Effector memory CD4-positive, alpha-beta T cell (primary cell): ENCODE measurements at places on chromosomes 5 and 9.
A peak's percentile ranks its signal among the peaks of the same experiment; 100 is the strongest.

- H3K4me1 ChIP-seq: no peaks in the 10 kb centered on the region
- no peak overlapping the region for H3K27ac ChIP-seq
- H3K4me3 ChIP-seq: no peak overlapping the region
- no peaks in the 10 kb centered on the region for H3K27me3 ChIP-seq
- DNase-seq: no peak
Observed at GRCh38 chr5:36815871-36816270, 60.7 kb upstream of the NIPBL start.

DNA sequence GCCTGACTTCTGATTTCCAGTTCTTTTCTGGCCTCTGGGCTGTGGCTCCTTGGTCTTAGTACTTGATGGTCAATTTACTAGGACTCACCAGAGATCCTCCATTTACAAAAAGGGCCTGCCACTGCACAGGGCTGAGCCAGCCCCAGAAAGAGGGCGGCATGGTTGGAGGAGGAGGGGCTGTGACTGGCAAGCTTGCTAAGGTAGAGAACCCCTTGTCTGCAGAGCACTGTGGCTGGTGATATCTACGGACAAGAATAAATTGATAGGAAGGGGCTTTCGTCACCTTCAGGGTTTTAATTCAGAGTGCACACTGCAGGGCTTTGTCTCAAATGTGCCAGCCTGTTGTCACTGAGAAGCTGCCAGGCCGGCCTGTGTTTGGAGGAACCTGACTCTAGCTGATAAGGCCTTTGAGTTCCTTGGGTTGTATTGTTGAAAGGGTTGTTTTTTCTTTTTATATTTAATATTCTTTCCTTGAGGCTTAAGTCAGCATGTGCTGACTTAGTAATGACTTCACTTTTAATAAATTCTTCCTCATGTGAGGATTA lies 15.1 kb downstream of the SLC22A5 start:
- no peak for DNase-seq
- no peak overlapping the region for H3K4me3 ChIP-seq
- no peak overlapping the region for H3K27ac ChIP-seq
- no peaks in the 10 kb centered on the region for H3K27me3 ChIP-seq
- H3K36me3 ChIP-seq: no peaks in the 10 kb centered on the region

- no peaks in the 10 kb centered on the region for H3K27me3 ChIP-seq
- no peaks in the 10 kb centered on the region for H3K36me3 ChIP-seq
- no peak for DNase-seq
- H3K27ac ChIP-seq: no peak overlapping the region
- H3K4me3 ChIP-seq: no peak overlapping the region
- H3K4me1 ChIP-seq: no peaks in the 10 kb centered on the region
Observed at GRCh38 chr9:109205526-109205925, 38.5 kb upstream of the FRRS1L start.

DNA sequence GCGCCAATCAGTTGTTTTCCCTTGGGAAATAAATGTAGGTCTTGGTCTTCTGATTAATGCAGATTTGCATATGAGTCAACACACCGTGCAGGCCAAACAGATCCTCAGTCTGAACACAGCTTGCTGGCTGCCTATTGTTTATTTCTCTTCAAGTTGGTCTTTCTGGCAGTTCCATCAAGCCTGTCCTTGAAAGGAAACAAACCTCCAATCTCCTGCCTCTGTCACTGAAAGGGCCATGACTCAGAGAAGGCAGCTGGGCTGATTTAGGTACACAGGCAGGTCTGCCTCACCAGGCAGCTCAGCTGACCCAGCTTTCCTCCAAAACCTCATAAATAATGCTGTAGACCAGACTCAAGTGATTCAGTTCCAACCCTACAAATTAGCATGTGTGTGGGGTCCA lies 175.9 kb downstream of the MAN2A1 start:
- peaks cover 25% of the 10 kb centered on the region for H3K36me3 ChIP-seq
- H3K4me3 ChIP-seq: no peak overlapping the region
- no peak for DNase-seq
- H3K27ac ChIP-seq: no peak overlapping the region
- H3K27me3 ChIP-seq: no peaks in the 10 kb centered on the region

DNA sequence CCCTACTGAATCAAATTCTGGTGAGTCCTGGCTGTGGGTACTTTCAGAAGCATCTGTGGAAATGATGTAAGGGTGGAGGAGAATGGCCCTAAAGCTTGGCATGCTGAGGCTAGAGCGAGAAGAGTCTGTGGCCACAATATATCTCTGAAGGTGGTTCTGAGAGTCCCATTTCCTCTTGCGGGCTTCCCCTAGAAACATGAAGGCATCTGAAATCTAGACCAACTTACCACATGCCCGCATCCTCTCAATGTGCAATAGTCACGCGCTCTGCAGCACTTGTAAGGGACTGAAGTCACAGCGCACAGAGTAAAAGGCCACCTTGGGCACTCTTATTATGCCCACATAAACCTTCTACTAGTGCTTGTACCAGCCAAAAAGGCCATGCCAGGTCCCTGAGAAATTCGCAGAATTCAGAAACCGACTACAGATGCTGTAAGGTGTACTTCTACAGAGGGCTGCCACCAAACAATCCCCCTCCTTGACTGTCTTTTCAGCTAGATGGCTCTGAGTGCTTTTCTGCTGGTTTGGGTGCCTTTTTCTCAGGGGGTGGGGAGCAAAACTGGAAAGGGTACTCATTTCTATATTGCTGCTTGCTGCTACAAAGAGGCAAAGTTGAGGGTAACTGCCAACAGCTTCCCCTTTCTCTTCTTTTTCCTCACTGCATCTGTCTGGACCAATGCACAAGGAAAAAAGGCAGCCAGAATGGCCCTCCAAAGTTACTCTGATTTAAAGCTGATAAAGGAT lies 107.3 kb downstream of the ZDHHC21 start:
- no peaks in the 10 kb centered on the region for H3K36me3 ChIP-seq

GRCh38 chr5:164233791-164234190 lies 728.4 kb downstream of the MAT2B start:
- H3K27me3 ChIP-seq: no peaks in the 10 kb centered on the region
- no peaks in the 10 kb centered on the region for H3K36me3 ChIP-seq
- H3K27ac ChIP-seq: no peak overlapping the region
- H3K4me1 ChIP-seq: no peaks in the 10 kb centered on the region
- H3K4me3 ChIP-seq: no peak overlapping the region

- no peaks in the 10 kb centered on the region for H3K4me1 ChIP-seq
- no peak overlapping the region for H3K4me3 ChIP-seq
- peaks cover 3% of the 10 kb centered on the region for H3K27me3 ChIP-seq
Observed at GRCh38 chr5:145941448-145942130, 5.2 kb downstream of the SH3RF2 start.

GRCh38 chr9:121885345-121885901 lies 207.7 kb downstream of the TTLL11 start:
- no peaks in the 10 kb centered on the region for H3K4me1 ChIP-seq
- H3K36me3 ChIP-seq: no peaks in the 10 kb centered on the region

DNA sequence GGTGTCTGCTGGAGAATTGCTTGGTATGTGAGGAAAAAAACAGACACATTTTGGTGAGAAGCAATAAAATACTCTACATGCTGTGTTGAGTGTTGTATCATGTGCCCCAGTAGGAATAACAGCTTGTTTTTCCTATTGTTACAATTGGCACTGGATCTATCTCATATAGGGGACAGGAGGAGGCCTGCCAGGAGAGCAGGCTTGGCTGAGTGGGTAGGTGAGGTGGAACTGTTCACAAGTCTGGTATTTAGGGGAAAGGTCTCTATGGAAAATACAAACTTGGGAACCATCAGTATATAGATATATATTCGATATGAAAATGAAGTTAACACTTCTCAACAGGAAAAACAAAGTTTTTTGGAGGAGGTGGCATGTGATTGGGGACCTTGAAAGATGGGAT lies 9.5 kb upstream of the SH3TC2 start:
- H3K27me3 ChIP-seq: no peaks in the 10 kb centered on the region
- no peaks in the 10 kb centered on the region for H3K36me3 ChIP-seq
- H3K27ac ChIP-seq: no peak overlapping the region
- no peak for DNase-seq
- H3K4me1 ChIP-seq: no peaks in the 10 kb centered on the region
- no peak overlapping the region for H3K4me3 ChIP-seq

- peak overlapping the region; percentile 70 for H3K4me3 ChIP-seq
- peaks cover 3% of the 10 kb centered on the region for H3K4me1 ChIP-seq
- H3K36me3 ChIP-seq: no peaks in the 10 kb centered on the region
- H3K27me3 ChIP-seq: no peaks in the 10 kb centered on the region
- no peak for DNase-seq
- peak overlapping the region; percentile 30 for H3K27ac ChIP-seq
Observed at GRCh38 chr9:87725356-87725899, 491 bp upstream of the CTSL start.

- no peak overlapping the region for H3K4me3 ChIP-seq
- no peak for DNase-seq
- no peak overlapping the region for H3K27ac ChIP-seq
- H3K4me1 ChIP-seq: no peaks in the 10 kb centered on the region
- H3K27me3 ChIP-seq: no peaks in the 10 kb centered on the region
Observed at GRCh38 chr5:42483472-42484154, 60.4 kb downstream of the GHR start.

DNA sequence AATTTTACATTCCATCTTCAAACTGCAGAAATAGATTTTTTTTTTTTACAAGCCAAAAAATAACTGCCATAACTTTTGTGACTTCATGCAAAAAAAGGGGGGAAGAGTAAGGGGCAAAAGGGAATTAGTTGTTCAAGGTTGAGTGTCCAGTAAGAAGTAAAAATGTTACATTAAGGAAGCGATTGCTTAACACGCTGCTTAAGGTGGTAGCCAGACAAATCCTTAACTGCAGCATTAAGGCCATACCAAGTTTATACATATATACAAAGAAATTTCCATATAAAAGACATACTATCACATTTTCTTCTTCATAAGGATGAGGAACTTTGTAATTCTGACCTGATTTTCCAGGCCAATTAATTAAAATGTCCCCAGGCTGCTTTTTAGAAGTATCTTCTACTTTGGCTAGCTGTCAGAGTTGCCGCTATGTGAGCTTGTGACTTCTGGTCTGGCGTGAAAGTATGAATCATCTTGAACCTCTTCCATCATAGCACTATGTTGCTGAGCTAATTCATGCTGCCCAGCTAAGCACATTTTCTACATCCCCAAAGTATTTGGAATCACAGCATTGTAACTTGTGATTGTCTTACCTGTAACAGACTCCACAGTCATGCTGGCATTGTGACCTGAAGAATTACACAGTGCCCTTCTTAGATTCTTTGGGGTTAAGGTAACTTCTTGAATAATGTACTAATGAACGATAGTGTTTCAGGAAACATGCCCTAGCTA lies 40.0 kb downstream of the G3BP1 start:
- H3K4me1 ChIP-seq: no peaks in the 10 kb centered on the region
- H3K4me3 ChIP-seq: no peak overlapping the region
- H3K36me3 ChIP-seq: peaks cover 32% of the 10 kb centered on the region
- H3K27ac ChIP-seq: no peak overlapping the region
- no peak for DNase-seq
